ENCODE measurements at places on chromosomes 5 and 9.
A peak's percentile ranks its signal among the peaks of the same experiment; 100 is the strongest.

- DNase-seq: no peak
These were observed 10.8 kb downstream of the STK10 start for GRCh38 chr5:172177176-172177575.

- DNase-seq: no peak
These were observed 76.2 kb downstream of the SLF1 start for GRCh38 chr5:94694671-94695070.

GRCh38 chr9:85404911-85405565 lies 336.7 kb downstream of the AGTPBP1 start:
- DNase-seq: no peak

DNA sequence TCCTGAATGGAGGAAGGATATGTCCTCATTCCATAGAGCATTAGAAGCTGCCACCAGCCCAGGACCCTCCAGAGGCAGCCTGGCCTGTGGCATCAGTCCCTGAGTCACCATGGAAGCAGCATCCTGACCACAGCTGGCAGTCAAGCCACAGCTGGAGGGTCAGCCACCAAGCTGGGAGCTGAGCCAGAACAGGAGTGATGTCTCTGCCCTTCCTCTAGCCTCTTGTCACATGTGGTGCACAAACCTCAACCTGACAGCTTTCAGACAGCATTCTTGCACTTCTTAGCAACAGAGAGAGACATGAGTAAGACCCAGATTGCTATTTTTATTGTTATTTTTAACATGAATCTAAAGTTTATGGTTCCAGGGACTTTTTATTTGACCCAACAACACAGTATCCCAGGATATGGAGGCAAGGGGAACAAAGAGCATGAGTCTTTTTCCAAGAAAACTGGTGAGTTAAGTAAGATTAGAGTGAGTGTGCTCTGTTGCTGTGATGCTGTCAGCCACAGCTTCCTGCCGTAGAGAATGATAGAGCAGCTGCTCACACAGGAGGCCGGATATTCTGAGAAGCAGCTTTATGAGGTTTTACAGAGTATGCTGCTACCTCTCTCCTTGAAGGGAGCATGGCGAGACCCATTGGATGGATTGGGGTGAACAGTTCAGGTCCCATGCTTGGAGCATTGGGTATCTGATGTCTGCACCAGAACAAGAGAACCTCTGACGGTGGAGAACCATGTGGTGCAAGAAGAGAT lies 13.0 kb upstream of the CYFIP2 start:
- peak; percentile 16 for DNase-seq

DNA sequence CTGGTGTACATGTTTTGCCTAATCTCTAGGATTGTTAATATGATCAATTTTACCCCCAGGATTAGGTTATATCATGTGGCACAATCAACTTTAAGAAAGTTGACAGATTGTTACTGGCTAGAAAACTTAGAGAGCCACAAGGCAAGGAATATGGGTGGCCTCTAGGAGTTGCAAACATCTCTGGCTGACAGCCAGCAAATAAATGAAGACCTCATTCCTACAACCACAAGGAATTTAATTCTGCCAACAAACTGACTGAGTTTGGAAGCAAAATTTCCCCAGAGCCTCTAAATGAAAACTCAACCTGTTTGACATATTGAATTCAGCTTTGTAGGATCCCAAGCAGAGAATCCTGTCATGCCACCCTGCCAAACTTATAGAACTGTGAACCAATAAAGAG lies 196.4 kb upstream of the PTGER4 start:
- no peak for DNase-seq

DNA sequence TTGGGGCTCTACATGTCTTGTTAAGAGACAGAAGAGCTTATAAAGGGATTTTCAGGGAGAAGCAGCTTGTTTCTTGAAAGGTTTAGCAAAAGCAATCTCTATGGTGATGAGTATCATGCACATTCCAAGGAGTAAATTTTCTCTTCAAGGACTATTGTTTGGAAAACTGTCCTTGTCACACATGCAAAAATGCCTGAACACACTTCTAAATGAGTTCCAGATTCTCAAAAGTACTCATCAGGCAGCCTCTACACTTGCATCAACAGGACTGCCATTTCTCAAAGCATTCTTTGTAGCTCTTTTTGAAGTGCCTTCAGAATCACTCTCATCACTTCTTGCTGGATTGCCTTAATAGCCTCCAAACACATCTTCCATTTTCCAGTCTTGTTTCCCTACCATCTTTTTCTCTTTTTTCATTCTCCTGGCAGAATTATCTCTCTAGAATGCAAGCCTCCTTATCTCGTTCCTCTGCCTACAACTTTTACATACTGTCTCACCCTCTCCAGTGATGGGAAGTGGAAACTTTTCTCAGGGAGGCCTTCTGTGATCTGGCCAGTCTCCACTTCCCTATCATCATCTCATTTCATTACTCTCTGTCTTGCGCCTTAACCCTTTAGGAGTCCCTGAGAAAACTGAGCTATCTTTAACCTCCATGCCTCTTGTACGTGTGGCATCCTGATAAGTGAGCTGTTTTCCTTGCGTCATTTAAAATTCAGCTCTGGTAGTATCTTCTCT lies 631.5 kb upstream of the TLE4 start:
- no peak for DNase-seq

GRCh38 chr5:141875795-141876627 lies 2.2 kb downstream of the PCDH1 start:
- DNase-seq: no peak

DNA sequence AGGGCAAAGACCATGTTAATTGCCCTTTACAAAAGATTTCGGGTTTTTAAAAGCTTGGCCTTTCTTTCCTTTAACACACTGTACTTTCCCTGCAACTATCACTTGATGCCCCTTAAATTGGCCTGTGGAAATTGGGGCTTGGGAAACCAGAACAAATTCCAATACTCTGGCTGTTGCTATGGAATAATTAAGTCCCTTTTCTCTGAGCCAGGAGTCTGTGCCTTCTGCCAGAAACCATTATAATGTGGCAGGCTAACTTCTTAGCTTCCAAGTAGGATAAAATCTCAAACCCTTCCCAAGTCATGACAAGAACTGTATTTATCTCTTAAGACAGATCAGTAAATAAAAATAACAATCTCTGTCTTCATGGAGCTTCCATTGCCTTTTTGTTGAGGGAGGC lies 1.1 kb upstream of the SPINK1 start:
- no peak for DNase-seq

GRCh38 chr5:165209101-165209727 lies 1703.8 kb downstream of the MAT2B start:
- no peak for DNase-seq

DNA sequence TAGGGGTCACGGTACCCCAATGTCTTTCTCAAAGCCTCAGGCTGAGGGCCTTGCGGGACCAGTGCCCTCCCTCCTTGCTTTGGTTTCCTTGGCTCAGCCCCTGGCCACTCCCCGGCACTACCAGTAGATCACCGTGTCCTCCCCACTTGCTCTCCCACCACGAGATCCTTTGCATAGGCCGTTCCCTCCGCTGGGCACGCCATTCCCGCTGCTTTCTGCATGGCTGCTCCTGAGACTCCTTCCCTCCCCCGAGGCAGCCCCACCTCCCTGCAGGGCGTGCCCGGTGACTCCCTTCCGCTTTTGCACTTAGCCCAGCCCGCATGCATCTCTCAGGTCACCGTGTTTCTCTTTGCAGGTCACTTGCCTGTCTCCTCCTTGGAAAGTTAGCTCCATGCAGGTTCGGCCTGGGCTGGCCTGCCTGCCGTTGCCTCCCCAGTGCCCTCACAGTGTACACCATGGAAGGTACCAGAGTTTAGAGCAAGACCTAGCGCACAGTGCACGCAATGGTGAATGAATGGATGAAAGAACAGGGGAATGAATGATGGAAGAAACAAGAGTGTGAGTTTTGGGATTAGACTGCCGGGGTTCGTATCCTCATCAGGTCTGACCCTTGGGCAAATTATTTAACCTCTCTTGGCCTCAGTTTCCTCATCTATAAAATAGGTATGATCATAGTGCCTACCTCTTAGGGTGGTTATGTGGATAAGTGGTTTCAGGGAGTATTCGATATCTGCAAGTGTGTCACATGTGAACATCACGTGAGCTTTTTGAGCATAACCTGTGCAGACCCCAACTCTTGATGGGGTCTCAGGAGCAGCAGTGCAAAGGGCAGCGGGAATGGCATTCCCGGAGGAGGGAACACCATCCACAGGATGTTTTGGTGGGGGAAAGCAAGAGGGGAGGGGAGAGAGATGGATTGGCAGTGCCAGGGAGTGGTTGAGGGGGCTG lies 214.3 kb downstream of the C9orf50 start:
- no peak for DNase-seq
